ENCODE measurements at places on chromosomes 13 and 19.

DNA sequence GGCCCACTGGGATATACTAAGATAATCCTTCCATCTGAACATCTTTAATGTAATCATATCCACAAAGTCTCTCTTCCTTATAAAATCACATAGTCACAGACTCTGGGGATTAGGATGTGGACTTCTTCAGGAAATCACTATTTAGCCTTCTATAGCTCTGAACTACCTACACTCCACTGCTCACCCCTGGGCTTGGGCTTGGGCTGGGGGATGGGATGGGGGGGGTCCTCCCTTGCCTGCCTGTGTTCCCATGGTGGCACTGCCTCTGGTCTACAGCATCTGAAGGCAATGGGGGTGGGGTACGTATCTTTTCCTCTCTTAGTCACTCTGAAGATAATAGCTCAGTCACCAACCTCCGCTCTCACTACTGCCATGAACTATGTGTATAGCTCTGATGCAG is 67.8 kb upstream of the SERTM1 start:
- DNase-seq = no peak

- DNase-seq = no peak
These were observed 1.2 kb upstream of the SPATA13 start for GRCh38 chr13:24159357-24159756.

DNA sequence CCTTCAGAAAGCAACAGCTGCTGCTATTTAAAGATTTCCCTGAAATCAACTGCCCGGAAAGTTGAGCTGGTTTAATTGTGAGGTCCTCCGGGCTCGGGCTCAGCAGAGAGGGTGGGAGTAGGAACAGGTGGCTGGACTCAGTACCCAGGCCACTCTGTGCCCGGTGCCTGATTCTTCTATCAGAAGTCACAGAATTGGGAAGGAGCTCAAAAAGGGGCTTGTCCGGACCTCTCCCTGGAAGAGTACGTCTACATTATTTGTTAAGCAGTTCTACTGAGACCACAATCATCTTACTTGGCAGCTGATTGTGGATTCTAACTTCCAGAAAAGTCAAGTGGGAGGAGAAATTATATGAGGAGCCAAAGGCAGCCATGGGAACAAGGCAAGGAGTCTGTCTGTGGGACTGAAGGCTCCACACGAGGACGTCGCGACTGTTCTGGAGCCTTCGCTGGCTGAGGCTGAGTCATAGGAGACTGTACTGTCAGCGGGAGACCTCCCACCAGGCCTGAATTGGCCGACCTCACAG is 91.7 kb upstream of the ANKRD10 start:
- no peak for DNase-seq

GRCh38 chr19:38971672-38972071 is 3.9 kb downstream of the FBXO17 start:
- no peak for DNase-seq

DNA sequence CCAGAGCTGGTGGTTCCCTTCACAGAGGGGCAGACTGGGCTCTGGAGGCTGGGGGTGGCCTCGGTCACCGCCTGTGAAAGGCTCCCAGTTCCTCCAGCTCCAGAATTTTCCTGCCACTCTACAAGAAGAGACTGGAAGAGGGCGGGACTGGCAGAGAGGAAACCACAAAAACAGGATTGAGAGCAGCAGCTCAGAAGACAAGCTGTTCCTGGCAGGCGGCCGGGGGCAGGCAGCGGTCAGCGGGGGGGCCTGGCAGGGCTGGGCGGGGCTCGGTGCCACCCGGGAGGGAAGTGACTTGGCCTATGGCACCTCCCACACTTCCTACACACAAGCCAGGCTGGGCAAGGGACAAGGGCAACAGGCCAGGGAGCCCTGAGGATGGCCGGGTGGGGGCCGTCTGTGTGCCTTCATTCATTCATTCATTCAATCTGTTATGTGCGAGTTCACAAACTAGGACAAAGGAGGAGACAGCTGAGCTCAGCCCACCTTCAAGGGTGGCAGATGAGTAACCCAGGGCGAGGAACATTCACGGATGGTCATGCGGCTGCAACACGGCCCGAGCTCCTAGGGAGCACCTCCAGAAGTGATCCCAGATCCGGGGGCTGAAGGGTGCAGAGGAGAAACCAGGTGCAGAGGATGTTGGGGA is 16.9 kb upstream of the BTBD2 start:
- no peak for DNase-seq

- peak; percentile 63 for DNase-seq
These were observed 22.2 kb downstream of the SIGLEC5 start for GRCh38 chr19:51607920-51608562.

All from hematopoietic multipotent progenitor cell treated with erythropoietin and hydrocortisone succinate and interleukin-3 and kit ligand, for 17 days (in vitro differentiated cells).